ENCODE measurements at places on chromosomes 12 and 14.

- no peak for DNase-seq
Measured at GRCh38 chr12:124036657-124037109, 63.7 kb downstream of the ZNF664 start.

DNA sequence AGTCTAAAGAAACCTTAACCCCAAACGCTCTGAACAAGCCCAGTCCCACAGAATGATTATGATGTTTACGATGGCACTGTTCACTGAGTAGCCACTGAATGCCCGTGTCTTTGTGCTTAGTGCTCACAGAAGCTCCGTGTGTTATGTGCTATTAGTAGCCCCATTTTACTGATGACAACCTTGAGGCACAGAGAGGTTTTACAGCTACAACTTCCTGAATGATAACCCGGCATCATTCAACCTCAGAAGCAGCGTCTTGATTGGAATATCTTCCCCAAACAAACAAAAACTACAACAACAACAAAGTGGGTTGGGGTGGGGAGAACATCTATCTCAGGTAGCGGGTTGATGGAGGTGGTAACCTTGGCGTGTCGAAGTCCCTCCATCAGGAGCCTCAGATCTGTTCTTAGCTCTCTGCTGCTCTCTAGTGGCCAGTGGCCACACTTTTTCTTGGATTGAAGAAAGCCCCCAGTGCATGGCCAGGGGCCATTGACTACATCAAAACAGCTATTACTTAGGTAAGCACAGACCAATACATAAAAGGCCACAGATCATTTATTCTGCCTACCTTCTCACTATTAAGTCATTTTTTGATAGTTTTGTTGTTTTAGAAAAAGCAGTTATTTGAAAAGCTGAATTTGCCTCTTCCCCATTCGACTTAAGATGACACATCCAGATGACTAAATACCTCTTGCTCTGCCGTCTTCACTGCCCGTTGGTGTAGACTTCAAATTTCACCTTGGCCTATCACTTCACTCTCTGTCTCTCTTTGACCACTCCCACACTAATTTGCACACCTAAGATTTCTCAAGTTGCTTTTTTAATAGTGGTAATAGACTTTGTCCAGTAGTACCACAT lies 376.9 kb downstream of the GALC start:
- no peak for DNase-seq

GRCh38 chr12:113248842-113249435 lies 27.7 kb downstream of the TPCN1 start:
- no peak for DNase-seq

- DNase-seq, result no peak
Measured at GRCh38 chr14:35240231-35240630, 52.0 kb upstream of the PSMA6 start.

DNA sequence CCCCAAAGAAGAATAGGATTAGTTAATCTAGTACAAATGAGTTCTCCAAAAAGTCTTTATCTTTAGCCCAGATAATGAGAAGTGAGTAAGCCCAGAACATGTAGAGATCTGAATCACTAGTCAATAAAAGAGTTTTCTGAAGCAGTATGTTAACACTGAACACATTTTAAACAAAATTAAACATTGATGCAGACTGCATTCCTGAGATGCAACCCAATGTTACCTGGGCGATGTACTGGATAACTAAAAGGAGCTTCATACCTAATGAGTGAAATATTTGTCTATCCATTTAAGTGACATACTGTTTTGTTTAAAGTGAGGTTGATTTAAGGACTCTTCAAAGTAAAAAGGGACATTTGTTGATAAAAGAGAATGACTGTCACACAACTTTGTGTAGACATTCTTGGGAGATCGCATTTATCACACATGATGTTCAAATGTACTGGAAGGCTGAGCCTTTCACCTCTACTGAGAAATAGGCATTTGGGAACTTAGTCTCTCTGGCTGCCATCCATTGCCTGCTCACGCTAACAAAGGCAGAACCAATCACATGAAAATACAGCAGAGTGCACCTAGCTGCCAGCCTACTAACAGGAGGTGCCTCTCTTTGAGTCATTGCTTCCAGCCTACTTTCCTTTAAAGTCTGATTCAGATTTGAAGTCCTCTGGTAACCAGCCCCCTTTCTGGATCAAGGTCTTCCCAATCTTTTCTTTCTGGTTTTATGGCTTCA lies 287.7 kb downstream of the BTG1 start:
- no peak for DNase-seq

- DNase-seq, result no peak
Measured at GRCh38 chr12:81811061-81811777, 52.1 kb upstream of the PPFIA2 start.

Data from AG04449 (cell line).